CD4-positive, alpha-beta T cell treated with Interleukin-6 for 4 hours (primary cell): ENCODE measurements at places on chromosomes 12 and 14.
A peak's percentile ranks its signal among the peaks of the same experiment; 100 is the strongest.

- DNase-seq: no peak
Measured at GRCh38 chr12:122851820-122852219, 16.6 kb downstream of the HIP1R start.

DNA sequence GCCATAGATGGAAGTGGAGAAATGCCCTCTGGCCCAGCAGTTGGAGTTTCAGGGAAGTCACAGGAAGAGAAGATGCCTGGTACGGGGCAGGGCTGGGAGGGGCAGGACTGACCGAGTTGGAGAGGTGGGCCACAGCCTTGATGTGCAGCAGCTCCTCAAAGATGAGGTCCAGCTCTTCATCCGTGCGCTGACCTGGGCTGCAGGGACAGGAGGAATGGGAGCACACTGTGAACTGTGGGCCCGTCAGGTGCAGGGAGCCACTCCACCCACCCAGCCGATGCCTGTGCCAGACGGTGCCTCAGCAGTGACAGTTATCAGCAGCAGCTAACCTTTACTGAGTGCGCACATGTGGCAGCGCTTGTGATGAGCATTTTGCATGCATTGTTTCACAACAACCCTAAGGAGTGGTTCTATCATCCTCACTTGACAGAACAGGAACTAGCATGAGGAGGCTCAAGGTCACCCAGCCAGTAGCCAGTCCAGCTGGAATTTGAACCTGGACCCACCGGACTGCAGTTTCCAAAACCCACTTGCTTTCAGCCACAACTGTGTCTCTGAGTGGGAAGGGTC lies 8.4 kb downstream of the RAPGEF3 start:
- no peak for DNase-seq

DNA sequence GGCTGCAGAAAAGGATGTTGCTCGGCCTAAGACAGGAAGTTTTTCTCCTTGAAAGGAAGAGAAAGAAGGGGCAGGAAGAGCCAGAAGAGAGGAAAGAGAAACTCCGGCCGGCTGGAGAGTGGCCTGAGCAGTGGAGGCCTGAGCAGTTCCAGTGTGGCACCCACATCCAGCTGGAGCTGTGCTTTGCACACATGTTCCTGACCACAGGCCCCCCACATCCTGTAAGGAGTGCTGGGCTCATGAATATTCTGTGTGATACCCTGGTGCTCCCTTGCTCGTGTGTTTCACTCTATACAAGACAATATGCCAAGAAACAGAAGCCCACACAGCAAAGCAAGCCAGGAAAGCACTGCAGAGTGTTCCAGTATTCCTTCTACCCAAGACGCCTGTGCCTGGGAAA lies 27.1 kb downstream of the POLE start:
- DNase-seq: no peak

DNA sequence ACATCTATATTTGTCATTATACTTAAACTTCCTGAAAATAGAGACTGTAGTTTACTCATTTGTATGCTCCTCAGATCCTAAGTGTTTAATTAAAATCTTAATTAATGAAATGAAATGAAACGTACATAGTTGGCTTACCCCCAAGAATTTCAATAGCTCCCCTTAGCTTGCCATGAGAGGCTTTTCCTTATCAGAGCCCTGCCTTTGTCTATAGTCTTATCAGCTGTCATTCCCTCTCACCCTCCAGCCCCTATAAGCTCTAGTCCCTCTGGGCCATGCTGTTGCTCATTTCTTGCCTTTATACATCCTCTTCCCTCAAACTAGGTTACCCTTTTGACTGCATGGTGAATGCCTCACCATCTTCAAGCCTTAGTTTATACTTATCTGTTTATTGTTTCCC lies 1.1 kb upstream of the RTRAF start:
- DNase-seq: no peak

- DNase-seq: no peak
Measured at GRCh38 chr14:99511421-99512109, 30.4 kb downstream of the CCNK start.

DNA sequence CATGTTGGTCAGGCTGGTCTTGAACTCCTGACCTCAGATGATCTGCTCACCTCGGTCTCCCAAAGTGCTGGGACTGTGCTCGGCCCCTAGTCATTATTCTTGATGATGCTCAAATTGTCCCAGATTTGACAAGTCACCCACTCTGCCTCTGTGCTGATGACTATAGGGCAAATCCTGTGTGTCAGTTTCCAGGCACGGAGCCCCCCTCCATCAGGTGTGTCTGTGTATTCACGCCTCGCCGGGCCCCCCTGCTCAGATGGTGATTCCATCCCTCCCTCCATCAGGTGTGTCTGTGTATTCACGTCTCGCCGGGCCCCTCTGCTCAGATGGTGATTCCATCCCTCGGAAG lies 4.3 kb upstream of the GPR132 start:
- no peak for DNase-seq

DNA sequence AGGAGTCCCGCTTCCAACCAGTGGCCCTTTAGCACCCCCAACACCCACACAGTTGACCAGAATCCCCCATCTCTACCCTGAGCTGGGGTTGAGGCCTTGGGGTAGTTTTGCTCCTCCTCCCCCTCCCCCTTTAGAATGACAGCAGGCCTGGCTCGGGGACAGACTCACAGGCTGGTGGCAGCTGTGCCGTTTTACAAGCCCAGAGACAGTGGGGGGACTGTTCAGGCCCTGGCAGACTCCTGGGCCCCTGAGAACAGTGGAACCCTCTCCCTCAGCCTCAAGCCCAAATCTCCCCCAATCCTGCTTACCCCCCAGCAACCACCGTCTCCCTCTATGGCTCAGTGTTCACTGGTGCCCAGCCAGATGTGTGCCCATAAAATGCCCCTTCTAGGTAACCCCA lies 10.1 kb downstream of the TMEM119 start:
- DNase-seq: no peak

GRCh38 chr12:98997899-98998298 lies 352.8 kb downstream of the APAF1 start:
- DNase-seq: no peak

- no peak for DNase-seq
Measured at GRCh38 chr14:102985665-102986064, 63.2 kb downstream of the AMN start.

DNA sequence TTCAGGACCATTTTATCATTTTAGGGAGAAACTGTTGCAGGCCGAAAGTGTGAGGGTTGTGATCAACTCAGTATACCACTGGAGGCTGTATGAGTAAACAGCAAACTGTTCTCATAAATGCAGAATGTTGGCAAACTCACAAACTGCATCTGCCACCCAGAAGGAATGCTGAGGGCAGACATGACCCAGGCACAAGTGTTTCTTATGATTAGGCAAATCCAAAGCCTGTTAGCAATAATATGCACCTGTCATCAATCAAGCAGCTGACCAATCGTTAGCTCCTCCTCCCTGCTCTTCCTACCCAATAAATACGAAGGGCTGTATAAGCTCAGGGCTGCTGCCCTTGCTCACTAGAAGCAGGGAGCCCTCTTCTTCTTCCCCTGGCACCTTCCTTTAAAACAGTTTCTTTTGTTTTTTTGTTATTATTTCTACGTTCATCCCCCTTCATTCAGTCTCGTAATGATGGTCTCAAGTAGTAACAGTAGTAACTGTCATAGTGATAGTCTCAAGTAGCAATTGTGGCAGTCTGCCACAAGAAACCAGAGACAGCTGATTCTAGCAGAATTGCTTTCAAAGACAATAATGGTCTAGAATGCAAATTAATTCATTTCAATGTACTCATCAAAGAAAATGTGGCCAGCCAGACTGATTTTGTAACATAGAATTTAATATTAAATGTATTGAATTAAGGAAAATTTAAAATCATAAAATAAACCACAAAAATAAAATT lies 15.2 kb upstream of the CCDC175 start:
- DNase-seq: no peak

DNA sequence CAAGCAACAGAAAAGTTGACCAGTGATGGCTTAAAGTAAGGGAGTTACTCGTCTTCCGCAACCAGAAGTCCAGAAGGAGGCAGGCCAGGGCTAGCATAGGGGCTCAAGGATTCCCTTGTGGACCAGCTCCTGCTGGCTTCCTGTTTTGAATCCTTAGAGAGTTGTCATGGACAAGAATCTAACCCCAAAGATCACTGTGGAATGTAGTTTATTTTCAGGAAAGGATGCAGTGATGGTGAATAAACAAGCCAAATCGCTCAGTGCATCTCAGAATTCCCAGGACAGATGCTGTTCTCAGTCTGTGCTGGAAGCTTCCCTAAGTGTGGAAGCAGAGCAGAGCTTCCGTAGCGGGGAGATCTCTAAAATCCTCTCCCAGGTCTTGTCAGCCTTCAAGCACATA lies 311.3 kb downstream of the C12orf75 start:
- no peak for DNase-seq

GRCh38 chr14:69483765-69484443 lies 624 bp upstream of the PLEKHD1 start:
- no peak for DNase-seq

- peak; percentile 41 for DNase-seq
Measured at GRCh38 chr14:68918612-68919011, 60.5 kb downstream of the ACTN1 start.

GRCh38 chr12:10218021-10218420 lies 5.3 kb downstream of the GABARAPL1 start:
- no peak for DNase-seq

DNA sequence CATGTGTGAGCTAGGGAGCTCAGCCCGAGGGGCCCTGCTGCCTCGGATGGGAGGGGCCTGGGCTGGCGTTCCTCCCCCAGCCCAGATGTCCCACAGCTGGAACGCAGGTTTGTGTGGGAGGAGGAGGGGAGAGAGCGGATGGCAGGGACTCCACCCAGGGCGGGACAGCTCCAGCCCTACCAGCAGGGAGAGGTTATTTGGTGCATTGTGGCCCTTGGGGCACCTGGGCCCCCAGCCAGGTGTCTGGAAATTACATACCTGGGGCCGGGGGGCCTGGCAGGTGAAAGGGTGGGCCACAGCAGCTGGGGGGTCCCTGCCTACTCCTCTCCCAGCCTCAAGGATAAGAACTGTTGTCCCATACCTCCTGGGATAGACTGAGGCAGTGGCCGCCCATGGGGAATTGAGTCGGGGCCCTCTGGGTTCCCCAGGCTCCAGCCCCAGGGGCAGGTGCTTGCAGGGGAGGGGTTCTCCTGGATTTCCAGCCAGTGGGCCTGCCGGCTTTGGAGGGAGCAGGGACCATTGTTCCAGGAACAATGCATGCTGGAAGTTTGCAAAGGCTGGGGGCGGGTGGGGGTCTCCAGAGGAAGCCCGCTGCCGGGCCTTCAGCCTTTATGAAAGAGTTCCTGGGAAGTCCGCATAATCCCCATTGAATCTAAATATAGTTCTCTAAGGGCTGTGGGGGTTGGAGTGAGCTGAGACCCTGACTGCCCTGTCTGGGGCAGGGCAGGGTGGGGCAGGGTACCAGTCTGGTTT lies 1.2 kb downstream of the KIF26A start:
- no peak for DNase-seq

GRCh38 chr12:94458877-94459727 lies 565 bp downstream of the CEP83 start:
- DNase-seq: no peak

- DNase-seq: no peak
Measured at GRCh38 chr12:95470300-95470699, 3.7 kb upstream of the METAP2 start.

DNA sequence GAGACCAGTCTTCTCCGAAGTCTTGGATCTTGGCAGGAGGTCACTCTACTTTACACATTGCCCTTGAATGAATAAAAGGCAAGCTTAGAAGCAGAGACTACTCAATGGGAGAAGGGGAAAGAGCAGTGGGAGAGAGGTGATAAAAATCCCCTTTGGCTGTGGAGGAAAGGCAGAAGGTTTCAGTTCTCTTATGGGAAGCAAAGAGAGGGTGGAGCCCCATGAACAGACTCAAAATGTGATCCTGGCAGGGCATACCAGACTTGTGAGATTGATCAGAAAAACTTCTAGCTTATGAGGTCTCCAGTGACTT lies 49.6 kb upstream of the HECTD1 start:
- no peak for DNase-seq

DNA sequence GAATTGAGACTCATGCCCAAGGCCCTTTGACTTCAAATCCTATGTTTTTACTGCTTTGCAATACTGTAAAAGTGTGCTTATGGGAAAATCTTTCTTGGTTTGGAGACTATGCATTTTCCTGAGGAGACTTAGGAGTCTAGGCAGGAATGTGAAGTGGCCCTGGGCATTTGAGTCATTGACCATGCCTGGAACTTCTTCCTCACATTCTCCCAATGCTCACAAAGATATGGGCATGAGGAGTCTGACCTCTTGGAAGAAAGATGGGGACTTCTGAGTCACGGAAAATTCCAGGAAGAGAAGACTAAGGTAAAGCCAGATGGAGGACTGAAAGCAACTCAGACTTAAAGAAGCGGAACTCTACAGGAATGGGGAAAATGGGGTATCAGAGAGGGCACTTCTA lies 38.2 kb upstream of the ZNF641 start:
- no peak for DNase-seq

DNA sequence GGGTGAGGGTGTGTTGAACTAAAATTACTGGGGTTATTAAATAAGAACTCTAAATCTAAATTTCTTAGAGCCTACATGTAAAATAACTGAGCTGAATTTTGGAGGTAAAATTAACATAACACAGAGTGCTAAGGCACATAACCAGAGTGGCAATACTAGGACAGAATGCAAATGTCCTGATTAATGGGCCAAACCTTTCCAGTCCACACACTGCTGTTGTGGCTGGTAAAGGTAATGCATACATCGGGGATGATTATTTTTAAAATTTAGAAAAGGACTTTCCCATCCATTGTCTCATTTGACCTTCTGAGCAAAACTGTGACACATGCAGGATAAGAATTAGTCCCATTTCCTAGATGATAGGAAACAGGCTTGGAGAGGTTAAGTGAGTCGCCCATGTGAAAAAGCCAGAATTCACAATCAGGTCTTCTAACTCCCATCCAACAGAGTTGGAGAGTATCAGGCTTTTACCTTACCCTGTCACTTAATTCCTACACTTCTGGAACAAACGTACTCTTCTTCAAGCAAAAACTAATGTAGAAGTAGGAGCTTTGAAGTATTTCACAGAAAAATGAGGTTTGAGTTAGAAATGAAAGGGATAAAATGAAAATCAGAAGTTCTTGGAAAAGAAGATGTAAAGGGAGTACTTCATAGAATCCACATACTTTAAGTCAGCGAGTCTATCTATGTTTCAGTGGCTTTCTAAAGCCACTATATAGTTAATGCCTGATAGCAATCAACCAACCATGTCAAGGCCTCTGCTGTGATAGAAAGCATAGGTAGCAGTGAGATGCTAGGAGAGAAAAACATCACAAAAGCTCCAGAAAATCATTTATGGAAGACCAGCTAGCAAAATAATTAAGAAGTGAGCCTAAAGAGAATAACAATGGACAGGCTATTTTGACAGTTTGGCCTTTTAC lies 334.9 kb upstream of the DIO2 start:
- no peak for DNase-seq

DNA sequence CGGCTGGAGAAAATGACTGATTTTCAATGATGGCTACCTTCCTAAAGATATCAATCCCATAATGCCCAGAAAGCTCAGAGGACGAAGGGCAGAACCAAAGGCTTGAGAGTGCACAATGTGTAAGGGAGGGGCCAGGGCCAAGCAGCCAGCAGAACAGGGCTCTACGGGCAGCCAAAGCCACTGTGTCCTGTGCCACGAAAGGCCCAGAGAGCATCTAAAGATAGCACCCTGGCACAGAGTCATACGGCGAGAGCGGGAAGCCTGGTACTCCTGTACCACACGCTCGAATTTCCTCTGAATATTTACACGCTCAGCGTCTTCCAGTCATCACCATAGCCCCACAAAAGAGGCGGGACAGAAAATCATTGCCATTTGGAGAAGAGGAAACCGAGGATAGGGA lies 39.5 kb downstream of the PRMT8 start:
- no peak for DNase-seq
